Astrocyte (in vitro differentiated cells and primary cell): ENCODE measurements at places on chromosomes 11 and 22.

DNA sequence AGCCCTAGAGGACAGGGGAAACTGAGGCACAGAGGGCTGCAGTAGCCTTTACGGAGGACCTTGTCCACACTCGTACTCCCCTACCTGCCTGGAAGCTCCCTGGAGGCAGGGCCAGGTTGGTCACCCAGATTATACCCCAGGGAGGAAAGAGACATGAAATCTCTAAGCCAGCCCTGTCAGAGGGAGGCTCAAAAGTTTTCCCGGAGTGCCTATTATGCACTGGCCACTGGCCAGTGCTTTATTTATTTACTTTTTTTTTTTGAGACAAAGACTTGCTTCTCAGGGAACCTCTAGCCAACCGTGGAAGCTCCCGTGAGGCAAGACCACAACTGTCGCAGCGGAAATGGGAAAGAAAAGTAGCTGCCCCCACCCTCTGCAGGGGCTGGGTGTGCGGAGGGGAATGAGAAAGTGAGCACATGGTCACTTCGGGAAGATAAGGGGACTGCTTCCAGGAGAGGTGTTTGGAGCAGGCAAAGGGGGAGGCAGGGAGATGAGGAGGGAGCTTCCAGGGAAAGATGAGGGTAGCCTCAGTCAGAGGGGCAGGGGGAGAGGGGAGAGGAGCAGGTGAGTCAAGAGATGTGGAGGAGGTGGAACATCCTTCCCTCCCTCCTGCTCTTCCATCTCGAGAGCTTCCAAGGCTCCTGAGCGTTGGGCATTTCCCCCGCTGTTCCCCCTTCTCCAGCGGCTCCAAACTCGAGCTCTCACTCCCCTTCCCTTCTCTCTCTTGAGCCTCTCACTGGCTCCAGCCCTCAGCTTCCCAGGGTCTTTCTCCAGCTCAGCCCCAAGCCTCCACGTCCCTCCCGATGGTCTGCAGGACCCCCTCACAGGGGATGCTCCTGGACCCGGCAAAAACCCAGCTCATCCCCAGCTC lies 4.3 kb downstream of the IL2RB start:
- no peak for DNase-seq

GRCh38 chr22:39219071-39220039 lies 25.4 kb downstream of the PDGFB start:
- no peak for DNase-seq

DNA sequence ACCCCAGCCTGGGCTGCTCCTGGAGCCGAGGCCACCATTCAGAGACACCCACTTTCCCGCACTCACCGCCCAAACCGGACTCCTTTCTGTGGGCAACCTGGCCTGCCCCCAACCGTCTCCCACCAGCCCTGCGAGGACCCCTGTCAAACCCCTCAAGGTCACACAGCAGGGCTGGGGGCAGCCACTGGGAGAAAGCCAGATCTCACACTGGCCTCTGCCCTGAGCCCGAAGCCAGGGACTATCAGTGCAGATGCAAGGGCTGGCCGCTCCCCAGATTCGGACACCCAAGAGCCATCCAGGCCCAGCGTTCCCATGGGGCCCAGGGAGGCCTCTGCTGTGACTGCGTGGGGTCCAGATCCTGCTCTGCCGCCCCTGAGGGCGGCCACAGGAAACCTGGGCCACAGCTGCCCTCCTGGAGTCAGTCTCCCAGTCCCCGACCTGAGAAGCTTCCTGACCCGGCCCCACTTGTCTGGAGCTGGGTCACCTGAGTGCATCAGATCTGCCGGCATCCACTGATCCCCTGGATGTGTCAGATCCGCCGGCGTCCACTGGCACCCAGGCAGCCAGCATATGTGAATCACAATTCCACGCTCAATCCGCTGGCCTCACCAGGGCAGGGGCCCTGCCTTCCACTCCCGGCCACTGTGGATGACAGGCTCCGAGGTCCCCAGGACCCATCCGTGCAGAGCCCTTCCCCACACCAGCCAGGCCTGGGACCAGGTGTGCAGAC lies 139.7 kb downstream of the BRD1 start:
- DNase-seq = no peak

GRCh38 chr11:112722148-112722547 lies 239.1 kb upstream of the NCAM1 start:
- DNase-seq = no peak

- peak; percentile 31 for DNase-seq
Observed at GRCh38 chr11:117523680-117524079, 196.0 kb downstream of the CEP164 start.

- peak; percentile 12 for DNase-seq
Observed at GRCh38 chr11:60953781-60954180, 1.8 kb upstream of the SLC15A3 start.

- DNase-seq = no peak
Observed at GRCh38 chr11:125980436-125980835, 34.6 kb downstream of the VSIG10L2 start.

DNA sequence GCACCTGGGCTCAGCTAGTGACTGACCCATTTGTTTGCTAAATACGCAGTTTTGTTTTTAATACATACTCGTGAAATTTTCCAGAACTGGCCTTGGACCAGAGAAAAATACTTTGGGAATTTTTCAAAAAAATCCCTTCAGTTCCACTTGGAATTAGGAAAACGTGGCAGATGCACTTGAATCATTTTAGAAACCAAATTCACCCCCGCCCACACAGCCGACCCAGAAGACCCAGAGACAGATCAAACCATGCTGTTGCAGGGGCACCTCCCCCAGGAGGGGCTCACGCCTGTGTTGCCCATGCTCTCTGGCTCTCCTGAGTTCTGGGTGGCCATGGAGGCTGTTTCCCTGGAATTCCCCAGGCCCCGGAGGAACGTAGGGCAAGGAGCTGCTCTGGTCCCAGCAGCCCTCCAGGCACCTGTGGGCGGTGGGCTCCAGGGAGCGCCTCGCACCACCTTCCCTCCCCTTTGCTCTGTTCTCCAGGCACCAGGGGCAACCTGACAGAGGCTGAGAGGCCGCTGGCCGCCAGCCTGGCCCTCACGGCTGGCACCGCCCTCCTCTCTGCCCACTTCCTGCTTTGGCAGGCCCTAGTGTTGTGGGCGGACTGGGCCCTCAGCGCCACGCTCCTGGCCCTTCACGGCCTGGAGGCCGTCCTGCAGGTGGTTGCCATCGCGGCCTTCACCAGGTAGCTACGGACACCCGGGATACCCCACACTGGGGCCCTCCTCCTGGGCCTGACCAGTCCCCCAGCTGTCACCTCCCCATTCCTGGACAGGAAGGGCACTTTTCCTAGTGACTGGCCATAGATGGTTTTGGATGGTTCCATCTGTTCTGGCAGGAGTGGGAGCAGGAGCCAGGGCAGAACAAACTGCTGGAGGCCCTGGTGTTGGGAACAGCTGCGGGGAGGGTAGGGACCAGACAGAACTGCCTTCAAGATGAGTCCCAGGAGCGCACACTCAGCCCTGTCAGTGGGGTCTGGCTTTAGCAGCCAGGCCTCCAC lies 3.3 kb upstream of the EPS8L2 start:
- no peak for DNase-seq

DNA sequence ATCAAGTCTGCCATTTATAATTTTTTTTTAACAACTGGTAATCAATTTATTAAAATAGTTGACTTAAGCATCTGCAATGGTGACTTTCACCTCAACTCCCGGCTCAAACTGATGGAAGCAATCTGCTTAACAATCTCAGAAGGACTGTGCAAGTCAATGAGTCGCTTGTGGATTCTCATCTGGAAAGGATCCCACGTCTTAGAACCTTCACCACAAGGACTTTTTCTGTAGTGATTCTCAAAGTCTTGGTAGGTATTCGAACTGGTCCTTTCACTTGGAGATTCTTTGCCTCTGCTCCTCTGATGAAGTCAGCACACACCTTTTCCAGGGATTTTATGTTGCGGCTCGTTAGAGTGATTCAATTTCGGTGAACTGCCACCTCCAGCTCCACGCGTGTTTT lies 7.3 kb downstream of the RSF1 start:
- peak; percentile 36 for DNase-seq

GRCh38 chr11:16321148-16321547 lies 35.2 kb downstream of the SOX6 start:
- peak; percentile 4 for DNase-seq

DNA sequence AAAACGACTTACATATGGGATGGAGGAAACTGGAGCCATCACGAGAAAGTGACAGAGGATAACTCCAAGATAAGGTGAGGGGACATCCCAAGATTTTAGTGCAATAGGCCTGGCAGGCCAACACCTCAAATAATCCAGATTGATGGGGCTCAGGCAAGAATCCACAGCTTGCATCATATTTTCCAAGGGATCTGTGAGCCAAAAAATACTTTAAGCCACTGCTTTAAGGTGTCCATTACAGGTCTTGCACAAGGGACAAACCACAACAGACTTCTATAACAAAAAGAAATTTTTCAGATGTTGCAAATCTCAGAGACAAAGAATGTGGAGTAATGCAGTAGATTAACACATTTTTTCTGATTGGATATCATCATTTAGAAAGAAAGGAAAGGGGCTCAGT lies 45.6 kb downstream of the DENND5A start:
- peak; percentile 94 for DNase-seq

- no peak for DNase-seq
Observed at GRCh38 chr22:31623592-31624304, 38.3 kb downstream of the PISD start.

- DNase-seq = no peak
Observed at GRCh38 chr11:914747-915501, 4.3 kb upstream of the CHID1 start.
